Stimulated activated CD8-positive, alpha-beta memory T cell treated with anti-CD3 and anti-CD28 coated beads, Interleukin-2, amount 100 ng/mL, for 1 hour (primary cell): ENCODE measurements at places on chromosomes 5 and 9.

GRCh38 chr9:16679327-16679821 is 191.1 kb downstream of the BNC2 start:
- DNase-seq: no peak

GRCh38 chr5:127582773-127583370 is 65.4 kb downstream of the PRRC1 start:
- DNase-seq: no peak

DNA sequence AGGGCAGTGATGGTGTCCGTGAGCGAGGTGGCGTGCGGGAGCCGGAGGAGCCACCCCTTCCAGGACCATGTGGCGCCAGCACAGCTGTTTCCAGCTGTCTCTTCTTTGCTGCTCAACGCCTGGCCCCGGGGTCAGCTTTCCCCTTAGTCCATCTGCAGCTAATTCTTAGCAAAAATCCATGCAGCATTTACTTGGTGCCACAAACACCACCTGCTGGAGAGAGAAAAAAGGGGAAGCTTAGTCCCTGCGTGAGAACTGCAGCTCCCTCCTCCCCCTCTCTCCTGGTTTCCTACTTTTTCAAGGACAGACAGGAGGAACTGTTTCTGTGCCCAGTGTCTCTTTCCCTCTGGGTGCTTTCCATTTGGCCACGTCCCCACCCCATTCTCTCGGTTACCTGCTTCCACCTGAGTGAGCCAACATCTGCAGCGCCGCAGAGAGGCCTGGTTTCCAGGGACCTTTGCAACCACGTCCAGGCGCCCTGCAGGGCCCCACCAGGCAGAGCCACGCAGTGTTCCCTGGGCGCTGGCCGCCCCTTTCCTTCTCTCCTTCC is 3.4 kb downstream of the SLC6A19 start:
- DNase-seq: no peak

- no peak for DNase-seq
Measured at GRCh38 chr9:38172586-38172985, 103.6 kb upstream of the SHB start.

DNA sequence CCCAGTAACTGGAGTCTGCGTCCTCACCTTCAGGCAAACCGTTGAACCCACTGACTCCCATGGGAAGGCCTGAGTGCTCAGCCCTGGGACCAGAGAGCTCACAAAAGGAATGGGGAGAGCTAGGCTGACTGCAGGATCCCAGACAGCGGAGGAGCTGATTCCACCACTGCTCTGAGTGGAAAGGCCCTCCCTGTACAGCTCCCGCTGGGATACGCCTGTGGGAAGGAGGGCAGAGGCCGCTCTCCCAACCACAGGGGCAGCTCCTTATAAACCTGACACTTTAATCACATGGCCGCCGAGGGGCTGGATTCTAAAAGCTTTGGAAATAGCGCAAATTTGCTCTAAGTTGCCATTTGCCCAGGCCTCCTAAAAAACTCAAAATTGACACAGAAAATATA is 37.1 kb downstream of the DBH start:
- DNase-seq: no peak

- no peak for DNase-seq
Measured at GRCh38 chr5:122163121-122164069, 34.0 kb downstream of the ZNF474 start.

- no peak for DNase-seq
Measured at GRCh38 chr5:151249281-151249680, 3.7 kb upstream of the GM2A start.

DNA sequence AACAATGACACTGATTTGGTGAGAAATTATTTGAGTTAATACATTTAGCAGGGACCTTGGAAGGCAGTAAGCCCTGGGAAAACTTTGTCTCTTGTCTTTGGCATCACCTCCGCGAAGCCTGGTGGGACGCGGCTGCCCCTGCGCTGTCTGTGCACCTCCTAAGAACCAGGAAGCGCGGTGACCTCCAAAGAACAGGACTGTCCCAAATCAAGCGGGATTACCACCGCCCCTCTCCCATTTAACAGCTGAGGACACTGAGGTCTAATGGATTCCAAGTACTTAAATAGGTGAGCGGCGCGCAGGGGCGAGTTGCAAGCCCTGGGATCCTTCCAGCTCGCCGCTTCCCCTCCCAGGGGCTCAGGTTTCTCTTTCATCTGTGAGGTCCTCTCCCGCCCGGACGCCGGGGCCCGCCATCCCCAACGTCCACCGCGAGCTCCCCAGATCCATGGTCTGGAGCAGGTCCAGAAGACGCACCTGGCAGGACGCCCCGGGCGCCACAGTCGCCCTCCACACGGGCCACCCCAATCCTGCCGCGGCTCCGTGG is 432 bp downstream of the STARD4 start:
- DNase-seq: no peak

DNA sequence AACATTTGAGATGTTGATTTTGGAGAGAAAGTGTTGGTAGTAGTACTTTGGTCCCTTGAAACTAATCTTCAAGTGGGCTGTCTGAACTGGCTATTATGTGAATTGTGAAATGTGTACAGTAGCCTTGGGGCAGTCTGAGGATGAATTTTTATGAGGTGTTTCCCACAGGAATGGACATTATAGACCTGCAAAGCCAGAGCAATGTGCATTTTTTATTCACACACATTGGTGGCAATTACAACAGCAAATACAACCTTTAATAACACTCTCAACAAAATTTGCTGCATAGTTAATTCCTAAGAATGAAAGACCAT is 147.0 kb downstream of the PAM start:
- no peak for DNase-seq

- peak; percentile 80 for DNase-seq
Measured at GRCh38 chr5:172175263-172175719, 12.7 kb downstream of the STK10 start.

DNA sequence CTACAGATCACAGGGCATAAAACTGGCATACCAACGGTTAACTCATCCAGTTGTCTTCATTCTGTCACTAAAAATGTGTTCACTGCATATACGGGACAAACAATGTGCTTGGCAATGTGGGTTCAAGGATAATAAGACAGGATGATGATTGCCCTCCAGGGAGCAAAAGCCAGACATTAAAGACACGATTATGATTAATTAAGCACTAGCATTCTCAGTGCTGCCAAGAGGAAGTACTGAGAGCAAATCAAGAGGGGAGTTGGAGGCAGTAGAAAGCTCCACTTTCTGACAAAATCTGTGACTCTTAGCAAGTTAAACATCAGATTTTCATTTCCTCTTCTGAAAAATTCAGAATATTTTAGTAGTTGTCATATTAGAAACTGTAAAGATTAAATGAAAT is 9.0 kb upstream of the IFNA8 start:
- DNase-seq: no peak

GRCh38 chr5:157247267-157247666 is 18.7 kb upstream of the CYFIP2 start:
- no peak for DNase-seq

- DNase-seq: no peak
Measured at GRCh38 chr5:81290146-81290545, 11.2 kb upstream of the ZCCHC9 start.

GRCh38 chr5:1732238-1732941 is 67.2 kb downstream of the MRPL36 start:
- no peak for DNase-seq

DNA sequence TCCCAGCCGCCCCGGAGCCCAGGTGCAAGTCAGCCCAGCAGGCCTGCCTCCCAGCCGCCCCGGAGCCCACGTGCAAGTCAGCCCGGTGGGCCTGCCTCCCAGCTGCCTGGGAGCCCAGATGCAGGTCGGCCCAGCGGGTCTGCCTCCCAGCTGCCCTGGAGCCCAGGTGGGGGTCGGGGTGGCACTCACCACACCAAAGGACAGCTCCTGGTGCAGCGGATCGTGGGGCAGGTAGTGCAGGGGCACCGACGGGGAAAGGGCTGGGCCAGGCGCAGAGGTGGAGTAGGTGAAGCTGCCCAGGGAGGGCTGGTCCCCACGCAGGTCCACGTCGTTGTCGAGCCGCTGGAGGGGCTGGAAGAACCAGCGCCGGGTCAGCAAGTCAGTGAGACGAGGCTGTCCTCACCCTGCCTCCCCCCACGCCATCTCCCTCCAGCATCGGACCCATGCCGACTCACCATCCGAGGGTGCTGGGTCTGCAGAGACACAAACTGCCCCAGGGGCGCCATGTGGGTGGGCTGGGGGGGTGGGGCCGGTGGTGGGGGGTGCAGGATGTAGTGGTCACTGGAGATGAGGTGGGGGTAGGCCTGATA is 6.7 kb downstream of the RNF44 start:
- DNase-seq: no peak

DNA sequence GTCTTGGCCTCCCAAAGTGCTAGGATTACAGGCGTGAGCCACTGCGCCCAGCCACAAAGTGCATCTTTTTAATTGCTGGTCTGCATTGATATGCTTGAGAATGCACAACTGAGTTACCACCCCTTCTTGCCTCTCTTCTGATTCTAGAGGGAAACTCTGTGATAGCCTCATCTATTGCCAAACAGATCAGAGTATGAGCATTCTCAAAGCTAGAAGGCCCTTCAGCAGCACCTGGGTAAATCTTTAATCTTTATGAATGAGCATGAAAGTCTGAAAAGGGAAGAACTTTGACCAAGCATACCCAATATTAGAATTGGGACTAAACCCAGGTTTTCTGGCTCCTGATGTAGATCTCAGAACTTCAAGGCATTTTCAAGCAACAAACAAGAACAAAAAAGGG is 298.3 kb upstream of the TNC start:
- no peak for DNase-seq

- no peak for DNase-seq
Measured at GRCh38 chr5:179323026-179323870, 22.0 kb downstream of the ADAMTS2 start.

DNA sequence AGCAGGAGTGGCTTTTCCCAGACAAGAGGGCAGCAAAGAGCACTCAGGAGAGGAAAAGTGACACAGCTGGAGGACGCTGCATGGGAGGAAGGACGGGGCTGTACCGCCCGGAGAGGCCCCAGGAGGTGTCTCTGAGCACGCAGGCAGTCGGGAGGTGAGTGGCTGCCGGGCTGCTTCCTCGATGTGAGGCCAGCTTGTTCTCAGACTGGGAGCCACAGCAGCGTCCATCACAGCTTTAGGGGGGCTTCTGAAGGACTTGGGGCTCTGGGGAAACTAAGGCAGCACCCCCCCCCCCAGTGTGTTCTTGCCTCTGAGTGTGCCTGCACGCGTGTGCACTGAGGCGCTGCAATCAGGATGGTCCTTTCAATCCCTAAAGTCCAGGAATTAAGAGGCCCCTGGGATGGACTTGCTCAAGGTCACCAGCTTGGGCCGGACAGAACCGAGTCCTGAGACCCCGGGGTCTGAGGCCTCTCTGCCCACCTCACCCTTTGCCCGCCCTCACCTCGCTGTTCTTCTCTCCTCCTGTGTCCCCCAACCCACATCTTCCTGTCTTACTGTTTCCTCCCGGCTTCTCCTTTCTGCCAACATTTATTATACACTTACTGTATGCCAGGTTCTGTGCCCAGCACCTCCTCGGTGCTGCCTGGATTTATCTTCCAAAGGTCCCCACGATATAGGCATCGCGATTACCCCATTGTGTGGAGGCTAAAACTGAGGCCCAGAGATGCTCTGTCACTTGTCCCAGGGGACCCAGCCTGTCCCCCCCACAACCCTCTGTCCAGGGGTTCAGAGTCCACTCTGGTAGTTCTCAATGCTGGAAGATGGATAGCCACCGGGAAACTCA is 32.9 kb downstream of the FAM163B start:
- no peak for DNase-seq

DNA sequence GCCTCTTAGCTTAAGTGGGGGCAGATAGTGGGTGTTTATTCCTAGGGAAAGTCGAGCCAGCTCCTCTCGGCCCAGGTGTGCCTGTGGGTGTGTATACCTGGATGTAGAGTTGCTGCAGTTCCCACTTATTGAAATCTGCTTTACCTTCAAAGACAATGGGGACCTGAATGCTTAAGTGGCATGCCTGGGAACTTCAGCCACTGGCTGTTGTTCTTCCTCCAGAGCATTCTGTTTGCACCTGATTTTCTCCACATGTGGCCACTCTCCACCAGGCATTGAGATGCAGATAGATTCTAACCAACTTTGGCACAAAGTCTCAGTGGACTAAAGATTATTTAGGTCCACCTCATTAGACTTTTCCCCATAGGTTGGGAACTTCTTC is 186.8 kb downstream of the ZNF462 start:
- no peak for DNase-seq

DNA sequence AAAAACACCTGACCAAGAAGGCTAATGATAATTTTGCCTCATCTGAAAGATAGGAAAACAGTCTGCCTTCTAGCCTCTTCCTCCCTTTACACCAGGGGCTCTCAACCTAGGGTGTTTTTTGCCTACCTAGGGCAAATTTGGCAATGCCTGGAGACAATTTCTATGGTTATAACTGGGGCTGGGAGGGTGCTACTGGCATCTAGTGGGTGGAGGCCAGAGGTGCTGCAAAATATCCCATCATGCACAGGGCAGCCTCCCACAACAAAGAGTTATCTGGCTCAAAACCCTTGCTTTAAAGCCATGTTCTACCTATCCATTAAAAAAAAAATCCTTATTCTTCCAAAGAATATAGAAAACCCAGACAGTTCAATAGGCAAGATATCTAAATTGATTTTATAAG is 45.0 kb upstream of the NR3C1 start:
- DNase-seq: no peak

- DNase-seq: no peak
Measured at GRCh38 chr5:176774216-176775171, 35.9 kb upstream of the UNC5A start.

DNA sequence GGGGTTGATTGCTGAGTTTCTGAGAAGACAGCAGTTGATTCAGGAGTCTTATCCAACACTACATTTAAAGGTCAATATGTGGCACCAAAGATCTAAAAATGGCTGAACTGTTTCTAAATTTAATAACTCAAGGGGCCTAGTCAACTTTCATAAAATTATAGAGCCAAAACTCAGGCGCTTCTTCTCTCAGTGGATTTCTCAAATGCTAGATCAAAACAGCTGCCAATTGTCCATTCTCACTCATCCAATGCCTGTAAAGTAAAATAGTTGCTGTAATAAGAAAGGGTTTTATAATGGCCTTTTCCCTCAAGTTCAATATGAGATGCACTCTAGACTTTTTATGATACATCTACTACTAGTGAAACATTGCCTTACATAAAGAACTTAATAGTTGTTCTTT is 26.5 kb downstream of the ADAMTSL1 start:
- no peak for DNase-seq

DNA sequence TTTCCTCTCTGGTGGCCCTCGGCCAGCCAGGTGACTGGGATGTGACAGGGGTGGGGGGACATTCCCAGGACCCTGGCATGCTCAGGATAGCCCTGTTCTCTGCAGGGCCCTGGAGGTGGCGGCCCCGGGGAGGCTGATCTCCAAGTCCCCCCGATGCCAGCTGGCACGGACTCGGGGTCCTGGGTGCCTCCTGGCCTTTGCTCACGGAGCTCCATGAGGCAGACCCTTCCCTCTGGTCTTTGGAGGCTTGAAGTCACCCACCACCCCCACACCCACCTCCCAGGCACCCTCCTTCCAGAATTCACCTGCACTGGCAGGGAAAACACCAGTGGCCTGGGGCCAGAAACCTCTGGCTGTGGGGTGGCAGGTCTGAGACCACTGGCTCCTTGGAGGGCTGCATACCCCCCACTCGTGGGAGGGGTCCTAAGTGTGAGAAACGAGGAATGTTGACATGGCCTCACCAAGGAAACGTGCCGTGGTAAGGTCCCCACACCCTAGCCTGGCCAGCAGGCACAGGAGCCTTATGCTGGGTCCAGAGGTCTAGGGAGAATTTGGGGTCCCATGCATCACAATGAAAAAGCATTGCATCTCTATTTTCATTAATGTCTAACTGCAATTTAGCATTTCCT is 130.8 kb upstream of the FAM120A start:
- DNase-seq: no peak

- DNase-seq: no peak
Measured at GRCh38 chr9:124386201-124386600, 29.0 kb downstream of the PSMB7 start.

- no peak for DNase-seq
Measured at GRCh38 chr9:72422214-72422613, 57.2 kb upstream of the ZFAND5 start.
